ENCODE measurements at places on chromosomes 2 and 18.
A peak's percentile ranks its signal among the peaks of the same experiment; 100 is the strongest.

GRCh38 chr2:207296265-207296948 is 130.7 kb upstream of the KLF7 start:
- no peak for DNase-seq

- no peak for DNase-seq
Measured at GRCh38 chr2:233412405-233412804, 58.1 kb downstream of the DGKD start.

DNA sequence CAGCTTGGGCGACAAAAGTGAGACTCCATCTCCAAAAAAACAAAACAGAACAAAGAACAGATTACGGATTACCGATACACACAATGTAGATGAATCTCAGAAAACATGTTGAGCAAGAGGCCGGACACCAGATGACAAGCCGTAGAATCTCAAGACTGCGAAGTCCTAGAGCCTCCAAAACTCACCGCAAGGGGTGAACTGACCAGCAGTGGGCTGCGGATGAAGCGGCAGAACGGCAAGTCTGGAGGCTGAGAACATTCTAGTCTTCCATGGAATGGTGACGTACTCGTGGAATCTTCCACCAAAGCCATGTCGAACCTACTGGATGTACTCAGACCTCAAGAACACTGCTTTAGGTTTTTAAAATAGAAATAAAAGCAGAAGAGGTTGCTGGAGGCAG is 198.8 kb downstream of the NDUFA10 start:
- peak; percentile 5 for DNase-seq

DNA sequence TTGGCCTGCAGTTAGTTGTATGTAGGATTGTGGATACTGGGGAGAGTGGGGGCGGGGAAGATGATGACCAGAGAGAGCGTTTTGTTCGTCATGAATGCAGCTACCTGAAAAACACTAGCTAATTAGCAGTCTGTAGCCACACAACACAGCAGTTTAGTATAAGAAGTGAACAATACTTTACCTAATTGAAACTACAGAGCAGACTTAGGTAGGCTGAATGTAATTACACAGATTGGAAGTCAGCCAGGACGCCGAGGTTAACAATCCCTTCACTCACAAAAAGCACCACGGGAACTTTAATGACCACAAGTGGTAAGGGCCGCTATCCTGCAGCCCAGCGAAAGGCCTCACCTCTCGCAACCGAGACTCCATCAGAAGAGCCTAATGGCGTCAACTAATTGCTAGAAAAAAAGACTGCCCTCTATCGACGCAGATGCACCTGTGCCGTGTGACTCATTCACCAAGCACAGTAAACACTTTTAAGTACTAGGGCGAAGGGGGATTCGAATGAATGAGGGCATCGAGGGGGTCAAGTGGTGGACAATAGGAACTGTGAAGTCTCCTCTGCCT is 591.0 kb downstream of the ARHGAP15 start:
- DNase-seq = no peak

GRCh38 chr2:160407393-160408172 is 86.0 kb downstream of the RBMS1 start:
- peak; percentile 76 for DNase-seq

- DNase-seq = no peak
Measured at GRCh38 chr2:210964141-210964764, 407.9 kb downstream of the CPS1 start.

Data from D341Med (cell line).